GF-D8 (cell line): ENCODE measurements at places on chromosomes 3 and 15.

- no peak for DNase-seq
These were observed 16.8 kb upstream of the SMAD3 start for GRCh38 chr15:67048281-67049279.

- DNase-seq = no peak
These were observed 467.4 kb upstream of the BCHE start for GRCh38 chr3:166304584-166304983.

DNA sequence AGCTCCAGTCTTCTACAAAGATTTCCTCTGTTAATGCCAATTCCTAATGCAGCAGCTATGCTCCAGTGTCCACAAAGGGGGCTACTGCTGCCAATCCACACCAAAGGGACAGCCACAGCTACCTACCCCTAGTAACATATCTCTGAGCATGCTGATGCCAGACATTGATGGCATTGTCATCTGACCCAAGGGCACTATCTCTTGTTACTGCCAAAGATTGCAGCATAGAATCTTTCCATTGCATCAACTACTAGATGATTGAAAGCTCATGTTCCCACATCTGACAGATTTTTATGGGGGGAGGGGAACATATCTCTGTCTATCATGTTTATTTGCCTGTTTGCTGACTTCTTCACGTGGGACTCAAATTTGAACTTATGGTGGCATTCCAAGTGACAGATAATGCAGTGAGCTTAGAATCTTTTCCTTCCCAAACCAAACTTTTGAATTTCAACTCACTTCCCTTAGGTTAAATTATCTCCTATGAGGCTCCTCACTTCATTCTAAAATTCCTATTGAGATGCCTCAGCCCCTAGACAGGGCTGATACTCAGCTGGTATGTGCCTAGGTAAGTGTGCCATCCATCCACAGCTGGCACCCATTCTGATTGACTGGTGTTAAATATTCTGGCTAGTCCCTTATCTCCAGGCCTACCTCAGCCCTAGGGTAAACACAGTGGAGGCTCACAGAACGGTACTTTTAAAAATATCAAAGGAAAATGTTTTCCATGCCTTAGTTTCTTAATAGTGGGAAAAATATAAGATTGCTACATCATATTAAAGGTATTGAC lies 100.3 kb downstream of the STRIT1 start:
- DNase-seq = no peak

GRCh38 chr3:56025326-56025725 lies 442.9 kb downstream of the ERC2 start:
- DNase-seq = no peak

DNA sequence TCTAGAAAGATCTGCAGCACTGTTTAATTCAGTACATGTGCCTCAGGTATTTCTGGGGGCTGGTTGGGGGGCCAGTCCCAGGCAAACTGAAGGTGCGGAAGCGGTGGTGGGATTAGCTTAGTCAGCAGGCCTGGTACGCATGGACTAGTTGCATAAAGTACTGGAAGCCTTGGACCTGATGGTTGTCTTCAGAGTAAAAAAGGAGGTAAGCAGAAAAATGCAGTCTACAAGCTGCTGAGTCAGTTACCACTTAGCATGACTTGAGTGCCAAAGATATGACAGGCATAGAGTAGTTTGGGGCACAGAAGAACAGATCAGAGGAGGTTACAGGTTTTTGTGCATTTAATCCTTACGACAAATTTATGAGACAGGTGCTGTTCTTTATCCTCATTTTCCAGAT lies 19.9 kb upstream of the GOLGA8J start:
- no peak for DNase-seq

DNA sequence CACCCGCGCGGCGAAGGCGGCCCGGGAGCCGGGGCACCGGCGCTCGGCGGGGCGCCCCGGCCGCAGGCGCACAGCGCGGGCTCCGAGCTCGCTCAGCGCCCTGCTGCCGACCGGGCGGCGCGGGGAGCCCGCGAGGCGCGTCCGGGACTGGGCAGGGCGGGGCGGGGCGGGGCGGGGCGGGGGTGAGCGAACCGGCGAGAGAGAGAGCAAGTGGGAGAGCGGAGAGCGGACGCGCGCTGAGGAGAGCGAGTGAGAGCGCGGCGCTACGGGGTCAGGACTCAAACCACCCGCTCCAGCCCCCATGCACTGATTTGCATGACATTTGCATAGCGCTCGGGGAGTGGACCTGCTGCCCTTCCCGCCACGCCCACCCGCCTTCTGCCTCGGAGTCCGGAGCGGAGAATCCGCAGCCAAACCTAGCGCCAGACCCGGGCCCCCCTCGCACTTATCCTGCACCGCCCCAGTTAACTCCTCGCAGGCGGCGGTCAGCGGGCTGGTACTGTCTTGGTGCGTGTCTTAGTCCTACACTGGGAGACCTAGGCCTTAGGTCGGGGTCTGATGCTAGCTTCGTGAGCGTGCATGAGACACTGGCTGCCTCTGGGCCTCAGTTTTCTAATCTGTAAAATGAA lies at the start of gene MYLK:
TSS of gene MYLK (minus strand) at position 130 of the 629 bp plus-strand sequence. CDS start 90,491 bp downstream, outside the sequence.
- DNase-seq = no peak

GRCh38 chr3:53161820-53162671 lies 1.0 kb downstream of the PRKCD start:
- no peak for DNase-seq

DNA sequence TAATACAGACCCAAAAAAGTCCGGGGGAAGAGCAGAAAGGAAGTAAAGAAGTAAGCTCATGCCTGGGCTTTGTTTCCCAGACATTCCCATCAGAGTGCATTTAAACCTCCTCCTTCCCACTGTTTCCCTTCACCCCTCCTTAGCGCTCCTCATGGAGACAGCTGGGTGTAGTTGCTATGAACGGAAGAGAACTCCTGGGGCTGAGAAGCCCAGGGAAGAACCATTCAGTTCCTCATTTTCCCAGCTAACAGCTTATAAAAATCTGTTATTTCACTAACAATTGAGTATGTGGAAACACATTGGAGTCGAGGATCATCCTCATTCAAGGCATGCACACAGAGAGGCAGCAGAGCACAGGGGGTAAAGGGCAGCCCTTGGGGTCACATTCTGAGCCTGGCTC lies 299.3 kb downstream of the SHQ1 start:
- DNase-seq = no peak

- no peak for DNase-seq
These were observed 114.3 kb downstream of the EDEM1 start for GRCh38 chr3:5301651-5302297.

DNA sequence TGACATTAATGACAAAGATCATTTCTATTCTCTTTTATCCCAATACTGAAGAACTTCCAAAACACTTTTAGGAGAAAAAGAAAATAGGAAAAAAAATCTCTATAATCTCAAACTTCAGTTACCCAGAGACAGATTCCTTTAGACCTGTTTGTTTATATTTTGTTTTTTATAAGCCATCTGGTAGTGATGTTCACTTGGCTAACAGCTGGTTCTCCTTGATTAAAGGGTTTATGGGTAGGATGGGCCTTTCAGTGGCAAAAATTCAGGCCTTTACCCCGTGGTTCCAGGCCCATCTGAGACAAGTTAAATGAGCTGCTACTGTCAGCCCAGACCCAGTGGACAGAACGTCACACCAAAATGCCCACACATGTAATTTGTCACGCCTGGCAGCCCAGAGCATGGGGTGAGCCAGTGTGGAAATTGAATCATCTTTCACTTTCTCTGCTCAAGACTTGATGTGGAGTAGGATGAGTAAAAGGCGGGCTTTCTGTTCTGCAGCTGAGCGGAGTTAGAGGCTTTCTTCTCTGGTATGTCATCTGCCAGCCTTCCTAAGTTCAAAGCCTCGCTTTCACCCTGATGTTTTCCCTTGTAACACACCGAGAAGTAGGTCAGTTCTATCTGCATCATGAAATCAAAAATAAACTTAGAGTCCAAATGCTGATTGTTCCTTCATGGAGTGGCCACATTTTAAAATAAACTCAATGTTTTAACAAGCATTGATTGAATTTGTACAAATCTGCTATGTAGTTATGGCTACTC lies 62.5 kb upstream of the SKOR1 start:
- DNase-seq = no peak

GRCh38 chr3:159322322-159322939 lies 520.6 kb downstream of the MFSD1 start:
- no peak for DNase-seq

- no peak for DNase-seq
These were observed 47.5 kb downstream of the RYR3 start for GRCh38 chr15:33358306-33358705.
